ENCODE measurements at places on chromosomes 4 and X. TPM values are rescaled to one million over a fixed set of nuclear protein-coding genes. Genes with fewer than 3 reads are reported as not detected.

Gene NFKB1
- 20.7 TPM for total RNA-seq

Gene P2RY10
- not detected for total RNA-seq

Gene GCNA
- 1.9 TPM for total RNA-seq

Gene TMEM271
- not detected for total RNA-seq

Gene HMX1
- total RNA-seq, result 0.13 TPM

Gene SERTM2
- not detected for total RNA-seq

Gene PGAM4
- total RNA-seq, result 0.21 TPM

Gene CDKL2
- 0.63 TPM for total RNA-seq

Gene RBM47
- 24.6 TPM for total RNA-seq

Gene SORBS2
- 0.85 TPM for total RNA-seq

Gene TMPRSS11B
- total RNA-seq, result not detected

Gene CTAG1A
- total RNA-seq, result not detected

Gene MAGEA11
- total RNA-seq, result not detected

Gene EPHA5
- 0.40 TPM for total RNA-seq

Gene ADGRG2
- total RNA-seq, result 9.3 TPM

Gene CLRN2
- total RNA-seq, result not detected

Gene PITX2
- total RNA-seq, result 0.76 TPM

Gene CT47B1
- not detected for total RNA-seq

Gene CXCL11
- 0.21 TPM for total RNA-seq

Gene VCX
- not detected for total RNA-seq

Gene TRIM61
- total RNA-seq, result not detected

Gene GABRA4
- total RNA-seq, result not detected

Gene TMPRSS11D
- total RNA-seq, result not detected

Gene ATOH1
- not detected for total RNA-seq

Gene HPGDS
- not detected for total RNA-seq

Gene UVSSA
- 4.5 TPM for total RNA-seq

Gene STATH
- total RNA-seq, result not detected

Gene PRPS2
- total RNA-seq, result 40.7 TPM

Gene CFP
- 0.17 TPM for total RNA-seq

Gene KDR
- 0.10 TPM for total RNA-seq

Gene XAGE1A
- total RNA-seq, result 16.0 TPM

Gene CCDC158
- 0.03 TPM for total RNA-seq

Gene SYN1
- total RNA-seq, result 0.25 TPM

Gene XAGE2
- not detected for total RNA-seq

Gene P2RY8
- total RNA-seq, result 0.02 TPM

Gene NKX6-1
- 0.44 TPM for total RNA-seq

Gene ZNF630
- total RNA-seq, result 0.20 TPM

Gene CENPVL2
- total RNA-seq, result not detected

Gene MANBA
- total RNA-seq, result 16.5 TPM

Gene IL1RAPL1
- not detected for total RNA-seq

Gene UCP1
- total RNA-seq, result not detected

Gene COL4A6
- total RNA-seq, result 15.7 TPM

Gene NDUFB11
- 167 TPM for total RNA-seq

Gene ANK2
- 0.72 TPM for total RNA-seq

Gene ANKRD17
- total RNA-seq, result 20.0 TPM

Gene SPANXA1
- total RNA-seq, result 0.23 TPM

Measured in A549 treated with Hydrocortisone at 1 μM for 4 hours (cell line).